Upper lobe of left lung (tissue), 6 donors: ENCODE measurements at places on chromosomes 2 and 18. TPM values are rescaled to one million over a fixed set of nuclear protein-coding genes. Genes with fewer than 3 reads are reported as not detected.

RFX8 gene
- 1.1 TPM for total RNA-seq

CD207 gene
- not detected for total RNA-seq

FANCL gene
- total RNA-seq, result 10.2 TPM

MC2R gene
- total RNA-seq, result not detected

TBC1D8 gene
- 89.0 TPM for total RNA-seq

DTNB gene
- total RNA-seq, result 28.2 TPM

- no peak for DNase-seq
These were observed 4.1 kb downstream of the ATG4B start for GRCh38 chr2:241641631-241642030.

DNA sequence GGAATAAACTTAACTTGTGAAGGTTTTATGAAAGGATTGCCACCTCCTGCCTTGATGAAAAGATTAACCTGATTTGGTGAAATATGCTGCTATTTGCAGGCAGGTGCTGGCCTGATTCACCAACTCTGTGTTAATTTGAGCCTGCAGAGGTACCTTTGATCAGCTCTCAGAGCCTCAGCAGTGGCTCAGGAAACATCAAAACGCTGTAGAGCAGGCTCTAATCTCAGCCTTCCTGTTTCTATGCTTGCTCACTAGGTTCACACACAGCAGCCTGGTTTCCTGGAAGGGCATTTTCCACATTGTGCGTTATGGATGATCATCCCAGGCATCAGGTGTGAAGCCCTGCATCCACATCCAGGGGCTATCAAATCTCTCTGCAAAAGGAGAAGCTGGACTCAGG lies 16.9 kb downstream of the TGIF1 start:
- no peak for DNase-seq

- DNase-seq, result no peak
These were observed 41.1 kb downstream of the FAM124B start for GRCh38 chr2:224360801-224361251.
